ENCODE measurements at places on chromosomes 5 and 9.

GRCh38 chr9:126852086-126852688 lies 8.3 kb upstream of the ZBTB34 start:
- no peak for DNase-seq

DNA sequence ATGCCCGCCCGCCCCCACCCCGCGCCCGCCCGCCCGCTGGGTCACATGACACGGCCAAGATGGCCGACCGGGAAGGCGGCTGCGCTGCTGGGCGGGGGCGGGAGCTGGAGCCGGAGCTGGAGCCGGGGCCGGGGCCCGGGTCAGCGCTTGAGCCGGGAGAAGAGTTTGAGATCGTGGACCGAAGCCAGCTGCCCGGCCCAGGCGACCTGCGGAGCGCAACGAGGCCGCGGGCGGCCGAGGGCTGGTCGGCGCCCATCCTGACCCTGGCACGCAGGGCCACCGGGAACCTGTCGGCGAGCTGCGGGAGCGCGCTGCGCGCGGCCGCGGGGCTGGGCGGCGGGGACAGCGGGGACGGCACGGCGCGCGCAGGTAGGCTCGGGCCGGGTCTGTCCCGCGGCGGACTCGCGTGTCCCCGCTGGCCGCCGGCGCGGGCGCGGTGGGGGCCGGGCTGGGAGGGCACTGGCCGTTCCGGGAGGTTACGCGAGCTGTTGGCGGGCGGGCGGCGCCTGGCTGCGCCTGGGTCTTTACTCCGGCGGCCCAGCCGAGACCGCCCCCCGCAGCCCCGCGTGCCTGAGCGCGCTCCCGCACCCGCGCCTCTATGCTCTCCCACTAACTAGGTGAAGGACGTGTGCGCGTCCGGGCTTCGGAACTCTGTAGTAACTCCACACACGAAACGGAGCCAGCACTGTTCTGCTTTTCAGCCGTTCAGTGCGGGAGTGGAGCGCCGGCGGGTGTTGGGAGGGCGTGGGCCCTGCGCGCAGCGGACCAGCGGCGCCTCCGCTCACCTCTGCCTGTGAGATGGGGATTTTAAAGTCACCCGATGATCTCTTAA lies at the start of gene RUFY1:
RUFY1 (plus strand) TSS at position 44 of the 832 bp plus-strand sequence; CDS start at position 60, 16 bp downstream.
- peak; percentile 85 for DNase-seq

DNA sequence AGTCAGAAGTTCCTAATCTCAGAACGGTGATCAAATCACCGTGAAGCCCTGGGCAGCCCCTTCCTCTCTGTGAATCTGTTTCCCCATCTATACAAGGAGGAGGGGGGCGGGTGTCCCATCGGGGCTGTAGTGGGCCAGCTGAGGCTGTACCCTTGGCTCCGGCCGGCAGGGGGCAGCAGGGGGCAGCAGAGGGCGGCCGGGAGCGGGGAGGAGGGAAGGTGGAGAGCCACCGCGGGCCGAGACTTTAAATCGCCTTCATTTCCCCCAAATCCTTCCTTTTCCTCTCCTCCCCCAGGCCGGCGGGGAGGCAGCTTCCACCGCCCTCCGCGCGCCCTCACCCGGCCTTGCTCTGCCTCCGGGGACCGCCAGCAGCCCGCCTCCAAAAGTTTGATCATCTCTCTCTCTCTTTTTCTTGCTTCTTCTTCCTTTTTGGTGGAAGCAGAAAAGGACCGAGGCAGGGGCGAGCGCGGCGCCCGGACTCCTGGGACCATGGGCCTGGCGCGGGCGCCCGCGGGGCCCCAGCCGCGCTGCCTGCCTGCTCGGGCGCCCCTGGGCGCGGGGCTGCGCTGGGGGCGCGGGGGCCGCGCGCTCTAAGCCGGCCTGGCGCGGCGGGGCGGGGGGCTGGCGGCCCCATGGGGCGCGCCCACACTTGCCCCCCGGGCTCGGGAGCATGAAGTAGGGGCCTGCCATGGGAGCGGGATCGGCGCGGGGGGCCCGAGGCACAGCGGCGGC lies at the start of gene COL27A1:
COL27A1 (plus strand) TSS at position 275 of the 732 bp plus-strand sequence; CDS start at position 689, 414 bp downstream.
- DNase-seq, result peak; percentile 92

DNA sequence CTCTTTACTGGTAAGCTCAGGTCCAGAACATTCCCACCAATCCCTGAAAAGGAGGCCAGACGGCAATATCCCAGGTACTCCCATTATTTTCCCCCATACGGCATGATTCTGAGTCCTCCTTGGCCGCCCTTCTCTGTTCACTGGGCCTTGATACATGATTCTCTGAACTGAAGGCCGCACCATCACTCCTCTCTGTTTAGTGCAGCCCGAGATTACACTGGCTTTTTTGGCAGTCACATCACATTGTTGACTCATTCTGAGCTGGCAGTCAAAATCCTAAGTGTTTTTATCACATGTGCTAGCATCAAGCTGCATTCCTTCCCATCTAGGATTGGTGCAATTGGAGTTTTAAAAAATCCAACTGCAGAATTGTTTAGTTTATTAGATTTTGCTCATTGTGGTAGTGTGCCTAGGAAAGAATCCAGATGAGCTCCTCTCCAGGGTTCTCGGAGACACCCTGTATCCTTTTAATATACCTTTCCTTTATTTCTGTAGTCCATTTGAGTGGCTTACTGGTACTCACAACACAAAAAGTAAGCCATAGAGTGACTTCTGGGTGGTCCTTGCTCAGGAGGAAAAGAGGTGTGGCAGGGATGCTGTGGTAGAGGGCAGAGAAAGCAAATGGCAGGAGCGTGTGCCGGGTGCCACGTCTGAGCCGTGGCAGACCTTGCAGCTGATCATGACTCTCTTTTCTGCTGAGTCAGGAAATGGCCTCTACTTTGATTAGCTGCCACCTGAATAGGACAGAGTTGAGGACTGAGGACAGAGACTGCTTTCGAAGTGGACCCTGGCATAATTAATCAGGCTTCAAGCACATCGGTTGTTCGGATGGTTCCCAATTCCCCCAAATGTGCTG lies 121.1 kb upstream of the IL12B start:
- DNase-seq, result no peak

DNA sequence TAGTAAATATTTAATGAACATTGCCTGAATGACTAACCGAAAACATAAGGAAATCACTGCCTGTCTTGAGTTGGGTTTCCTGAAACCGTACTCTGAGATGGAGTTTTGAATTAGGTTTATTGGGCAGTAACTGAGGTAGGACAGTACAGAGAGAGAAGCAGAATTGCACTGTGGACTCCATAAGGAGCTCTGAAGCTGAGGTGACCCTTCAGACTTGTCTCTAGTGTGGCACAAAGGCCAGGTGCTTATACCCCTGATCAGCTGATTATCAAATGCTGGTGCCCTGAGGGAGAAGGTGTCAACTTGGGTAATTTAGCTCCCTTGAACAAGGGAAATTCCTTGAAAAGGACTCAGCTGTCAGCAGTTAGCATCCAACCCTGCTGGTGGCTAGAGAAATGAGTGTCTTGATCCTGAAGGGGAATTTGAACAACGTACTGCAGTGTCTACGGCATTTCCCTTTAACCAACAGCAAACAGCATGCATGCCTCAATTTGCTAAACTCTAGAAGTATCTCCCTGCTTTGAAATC lies 135.0 kb upstream of the SMARCA2 start:
- peak; percentile 8 for DNase-seq

DNA sequence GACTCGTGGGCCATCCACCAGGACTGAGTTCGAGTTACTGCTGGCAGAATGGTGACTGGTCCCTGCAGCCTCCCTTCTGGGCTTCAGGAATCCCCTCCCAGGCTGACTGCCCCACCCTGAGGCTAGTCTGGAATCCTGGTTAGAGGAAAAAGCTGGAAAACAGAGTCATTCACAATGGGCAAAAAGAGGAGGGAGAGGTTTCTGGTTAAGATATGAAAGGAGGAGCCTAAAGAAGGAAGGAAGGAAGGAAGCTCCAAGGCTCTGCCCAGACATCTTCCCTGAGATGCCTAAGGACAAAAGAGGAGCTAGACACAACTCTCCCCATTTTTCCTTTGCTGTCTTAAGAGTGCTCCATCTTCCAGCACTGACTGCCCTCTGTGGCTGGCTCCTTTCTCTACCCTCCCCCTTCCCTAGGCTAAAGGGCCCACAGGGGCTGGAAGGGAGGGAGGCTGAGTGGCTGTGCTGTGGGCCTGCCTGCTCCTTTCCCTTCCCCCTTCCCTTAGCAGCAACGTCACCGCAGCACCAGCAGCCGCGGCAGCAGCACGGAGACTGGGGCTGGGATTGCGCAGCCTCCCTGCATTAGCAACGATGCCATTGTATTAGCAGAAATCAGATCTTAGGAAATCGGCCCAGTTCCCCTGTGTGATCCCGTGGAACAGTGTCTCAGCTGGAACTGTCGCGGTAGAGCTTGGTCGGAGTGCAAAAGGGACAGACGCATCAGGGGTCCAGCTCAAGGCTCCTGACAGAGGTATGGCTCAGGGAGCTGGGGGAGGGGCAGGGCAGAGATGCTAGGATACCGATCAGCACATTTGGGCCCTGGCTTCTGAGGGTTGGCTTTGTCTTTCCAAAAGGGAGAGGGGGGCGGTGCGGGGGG lies 48.7 kb downstream of the RUSC2 start:
- no peak for DNase-seq
